ENCODE measurements at places on chromosomes 5 and 9.

- no peak for DNase-seq
These were observed 259.3 kb downstream of the ROR2 start for GRCh38 chr9:91690540-91691249.

- no peak for DNase-seq
These were observed 451.8 kb downstream of the RAB3C start for GRCh38 chr5:59034498-59035186.

- peak; percentile 18 for DNase-seq
These were observed 110.4 kb upstream of the NR5A1 start for GRCh38 chr9:124617477-124618141.

GRCh38 chr5:113373426-113373825 is 61.4 kb downstream of the TSSK1B start:
- no peak for DNase-seq

GRCh38 chr9:136631038-136632000 is 31.4 kb upstream of the EGFL7 start:
- peak; percentile 70 for DNase-seq

DNA sequence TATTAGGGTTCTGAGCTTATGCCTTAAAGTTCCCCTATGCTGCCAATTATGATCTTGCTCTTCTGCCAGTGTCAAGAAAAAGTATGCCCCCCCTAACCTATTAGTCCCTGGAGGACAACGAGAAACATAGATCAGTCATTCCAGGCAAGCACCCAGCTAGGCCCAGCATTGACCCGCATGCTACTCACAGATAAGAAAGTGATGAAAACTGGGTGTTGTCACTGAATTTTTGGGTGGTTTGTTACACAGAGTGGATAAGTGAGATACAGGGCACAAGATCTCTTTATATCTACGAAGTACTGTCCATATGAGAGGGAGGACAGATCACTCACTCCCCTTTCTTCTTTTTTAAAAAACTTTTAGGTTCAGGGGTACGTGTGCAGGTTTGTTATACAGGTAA is 6.4 kb upstream of the TEX48 start:
- DNase-seq = no peak

DNA sequence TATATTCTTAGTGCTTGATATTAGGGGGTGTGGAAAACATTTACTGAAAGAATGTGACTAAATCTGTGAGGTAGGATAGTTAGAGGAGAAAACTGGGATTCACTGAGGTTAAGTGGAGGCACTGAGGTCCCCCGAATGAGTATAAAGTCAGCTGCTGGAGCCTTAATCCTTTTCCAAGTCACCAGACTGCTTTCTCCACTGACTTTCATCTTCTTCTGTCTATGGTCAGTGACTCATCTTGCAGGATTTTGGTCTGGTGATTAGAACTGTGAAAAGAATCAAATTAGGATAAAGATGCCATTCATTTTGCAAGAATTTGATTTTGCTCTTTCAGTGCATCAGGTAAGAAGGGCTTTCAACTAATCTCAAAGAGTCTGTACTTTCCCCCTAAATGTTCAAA is 89.3 kb upstream of the ALDH1A1 start:
- no peak for DNase-seq

GRCh38 chr9:91182429-91183225 is 179.1 kb downstream of the AUH start:
- no peak for DNase-seq

GRCh38 chr5:151079838-151080612 is 809 bp downstream of the TNIP1 start:
- DNase-seq = no peak

- no peak for DNase-seq
These were observed 386.0 kb downstream of the SPOCK1 start for GRCh38 chr5:137113161-137113560.

DNA sequence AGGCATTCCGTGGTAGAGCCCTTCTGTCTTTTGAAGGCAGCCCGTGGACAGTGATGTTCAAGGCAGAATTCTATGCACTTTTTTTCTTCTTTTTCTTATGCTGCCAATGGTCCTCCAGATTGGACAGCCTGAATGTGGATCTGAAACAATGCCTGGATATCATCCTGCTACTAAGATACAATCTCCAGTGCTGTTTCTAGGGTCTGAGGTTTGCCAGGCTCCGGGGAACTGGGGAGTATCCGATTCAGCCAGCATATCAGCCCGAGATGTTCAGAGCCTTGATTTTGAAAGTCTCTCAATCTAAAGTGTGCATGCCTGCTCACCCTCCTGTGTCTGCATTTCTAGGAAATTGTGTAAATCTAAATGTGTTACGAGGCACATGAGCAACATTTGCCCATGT is 103.8 kb upstream of the WWC1 start:
- DNase-seq = no peak

DNA sequence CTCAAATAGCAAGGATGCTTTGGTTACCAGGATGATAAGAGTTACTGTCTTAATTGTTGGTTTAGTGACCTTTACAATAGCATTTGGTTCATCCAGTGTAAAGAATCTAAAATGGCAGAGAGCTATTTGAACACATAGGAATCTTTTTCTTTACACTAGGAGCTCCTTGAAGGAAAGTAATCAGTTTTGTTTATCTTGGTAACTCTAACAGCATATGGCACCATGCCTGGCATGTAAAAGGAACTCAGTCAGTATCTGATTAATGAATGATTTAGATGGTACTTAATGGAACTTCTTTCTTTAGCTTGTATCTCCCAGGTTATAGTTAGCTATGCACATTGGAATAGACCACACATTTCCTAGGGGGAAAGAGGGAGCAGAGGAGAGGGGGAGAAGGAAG is 9.9 kb downstream of the PSMD5 start:
- no peak for DNase-seq

DNA sequence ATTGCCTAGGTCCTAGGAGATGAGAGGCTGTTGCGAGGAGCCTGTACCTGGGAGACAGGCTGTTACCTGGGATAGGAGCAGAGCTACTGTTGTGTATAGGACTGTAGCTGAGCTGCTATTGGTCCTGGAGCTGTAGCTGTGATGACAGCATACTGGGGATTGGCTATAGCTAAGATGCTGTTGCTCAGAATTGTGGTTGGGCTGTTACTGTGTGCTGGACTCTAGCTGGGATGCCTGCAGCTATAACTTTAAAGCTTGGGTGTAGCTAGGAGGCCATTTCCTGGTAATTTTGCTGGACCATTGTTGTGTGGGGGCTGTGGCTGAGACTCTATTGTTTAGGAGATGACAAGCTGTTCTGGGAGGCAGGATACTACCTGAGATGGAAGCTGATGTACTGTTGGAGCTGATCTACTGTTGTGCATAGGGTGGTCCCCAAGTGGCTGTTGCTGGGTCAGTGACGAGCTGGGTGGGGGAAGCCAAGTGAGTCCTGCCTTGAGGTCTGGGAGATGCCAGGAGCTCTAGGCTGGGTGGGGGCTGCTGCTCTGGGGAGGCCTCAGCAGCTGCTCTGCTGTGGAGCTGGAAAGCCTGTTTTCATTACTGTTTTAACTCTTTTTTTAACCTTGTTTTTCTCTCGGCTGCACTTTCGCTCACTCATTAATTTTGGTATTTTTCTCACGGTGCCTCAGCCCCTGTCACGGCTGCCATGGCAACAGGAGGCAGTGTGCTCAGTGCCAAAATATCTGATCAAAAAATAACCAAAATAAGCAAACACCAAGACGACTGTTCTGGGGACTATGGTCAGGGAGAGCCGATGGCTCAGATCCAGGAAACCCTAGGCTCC is 3.0 kb upstream of the PCDH1 start:
- DNase-seq = no peak

- DNase-seq = no peak
These were observed 58.3 kb downstream of the SEMA4D start for GRCh38 chr9:89439571-89439970.

DNA sequence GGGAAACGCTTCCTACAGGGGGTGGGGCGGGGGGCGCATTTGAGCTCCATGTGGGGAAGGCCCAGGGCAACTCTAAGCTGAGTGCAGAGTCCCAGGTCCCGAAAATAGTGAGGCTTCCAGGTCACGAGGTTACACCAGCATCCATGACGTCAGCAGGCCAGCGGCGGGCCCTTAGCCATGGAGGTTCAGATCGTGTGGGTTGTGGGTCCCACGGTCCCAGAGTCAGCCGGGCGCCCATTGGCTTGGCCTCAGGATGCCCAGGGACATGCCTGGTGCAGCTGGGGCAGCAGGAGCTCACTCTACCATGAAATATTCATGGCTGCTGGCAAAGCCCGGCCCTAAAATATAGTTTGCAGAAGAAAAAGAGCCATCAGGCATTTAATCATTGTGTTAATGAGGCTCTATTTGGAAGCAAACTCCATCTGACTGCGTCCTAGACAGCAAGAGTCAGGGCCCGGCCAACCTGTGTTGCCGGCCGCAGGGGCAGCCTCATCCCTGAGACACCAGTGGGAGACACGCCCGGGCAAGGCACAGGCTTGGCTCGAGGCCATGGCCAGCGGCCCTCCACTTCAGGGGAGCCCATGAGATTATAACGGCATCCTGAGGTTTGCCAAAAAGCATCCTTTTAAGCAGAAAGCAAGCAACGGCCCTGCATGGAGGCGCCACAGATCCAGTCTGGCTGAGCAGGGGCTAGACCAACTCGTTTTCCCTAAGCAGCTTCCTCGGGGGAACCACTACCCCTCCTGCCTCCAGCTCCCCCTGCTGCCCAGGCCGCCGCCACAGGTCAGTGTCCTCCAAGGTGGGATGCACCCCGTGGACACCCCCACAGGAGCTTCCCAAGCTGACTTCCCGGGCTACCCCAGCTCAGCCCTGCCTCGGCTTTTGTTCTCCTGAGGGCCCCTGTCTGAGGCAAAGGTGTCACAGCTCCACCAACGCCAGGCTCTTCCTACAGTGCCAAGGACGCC is 108.9 kb upstream of the PPP1R26 start:
- no peak for DNase-seq

DNA sequence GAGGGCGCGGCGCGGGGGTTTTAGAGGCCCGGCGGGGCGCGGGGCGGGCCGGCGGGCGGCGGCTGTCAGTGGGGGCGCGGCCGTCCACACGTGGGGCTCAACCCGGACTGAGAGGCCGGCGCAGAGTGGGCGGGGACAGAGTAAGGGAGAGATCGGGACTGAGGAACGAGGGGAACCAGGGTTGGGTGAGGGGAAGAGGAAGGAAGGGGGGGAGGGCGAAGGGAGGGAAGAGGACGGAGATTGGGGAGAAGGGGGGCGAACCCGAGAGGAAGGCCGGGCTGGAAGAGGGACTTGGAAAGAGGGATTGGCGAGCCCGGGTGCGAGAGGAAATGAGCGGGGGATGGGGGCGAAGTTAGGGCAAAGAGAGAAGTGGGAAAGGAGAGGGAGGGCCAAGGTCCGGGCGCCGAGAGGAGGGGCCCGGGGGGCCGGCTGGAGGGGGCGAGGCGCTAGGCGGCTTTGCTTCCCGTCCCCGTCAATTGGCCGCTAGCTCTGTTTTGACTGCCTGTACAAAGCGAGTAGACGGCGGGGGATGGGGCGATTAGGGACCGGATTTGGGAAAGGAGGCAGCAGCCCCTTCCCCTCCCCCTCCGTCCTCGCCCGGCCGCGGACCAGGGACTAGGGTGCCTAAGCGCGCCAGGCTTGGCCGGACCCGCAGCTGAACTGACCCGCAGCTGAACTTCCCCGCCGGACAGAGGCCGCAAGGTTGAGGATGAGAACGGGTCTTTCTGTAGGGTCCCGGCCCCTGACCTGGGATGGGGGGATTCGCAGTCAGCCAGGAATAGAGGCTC is 399 bp upstream of the FBN2 start:
- no peak for DNase-seq

DNA sequence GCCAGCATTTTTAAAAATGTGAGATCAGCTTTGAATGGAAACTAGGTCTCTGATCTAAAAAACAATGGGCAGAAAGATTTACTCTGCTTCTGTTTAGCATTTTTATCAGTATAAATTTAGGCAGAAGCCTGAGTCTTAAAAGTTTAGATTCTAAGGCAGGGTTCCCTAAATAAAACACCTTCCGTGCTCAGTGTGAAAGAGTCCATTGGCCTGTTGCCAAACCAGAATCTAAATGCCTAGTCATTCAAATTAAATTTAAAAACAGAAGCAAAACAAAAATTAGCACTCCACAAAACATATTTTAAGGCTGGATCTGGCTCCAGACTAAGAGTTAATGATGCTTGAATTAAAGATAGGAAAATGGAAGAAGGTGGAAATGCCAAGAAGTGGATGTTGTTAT is 4.5 kb downstream of the TYRP1 start:
- no peak for DNase-seq

GRCh38 chr9:113311961-113312360 is 8.8 kb upstream of the RNF183 start:
- no peak for DNase-seq
